ENCODE measurements at places on chromosomes 3 and 15.

- DNase-seq: no peak
Observed at GRCh38 chr3:34359064-34359463, 560.6 kb downstream of the PDCD6IP start.

DNA sequence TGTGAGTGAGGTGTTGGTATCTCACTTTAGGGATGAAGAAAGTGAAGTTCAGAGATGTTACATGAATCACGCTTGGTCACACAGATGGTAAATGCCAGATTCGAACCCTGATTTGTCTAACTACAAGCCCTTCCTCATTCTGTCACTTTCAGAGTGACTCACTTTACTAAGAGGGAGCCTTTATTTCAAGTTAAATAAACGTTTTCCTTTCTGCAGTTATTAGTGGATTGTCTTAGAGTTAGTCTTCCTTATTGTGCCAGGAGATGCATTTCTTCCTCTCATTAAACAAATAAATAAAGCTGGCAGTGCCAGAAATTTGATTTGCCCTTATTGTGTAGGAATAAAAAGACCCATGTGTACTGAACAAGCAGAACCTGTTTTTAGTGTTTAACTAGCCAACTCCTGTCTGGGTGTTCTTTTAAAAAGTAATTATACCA is 162.5 kb downstream of the AKAP13 start:
- DNase-seq: peak; percentile 28

- no peak for DNase-seq
Observed at GRCh38 chr3:182722907-182723306, 70.4 kb upstream of the ATP11B start.

DNA sequence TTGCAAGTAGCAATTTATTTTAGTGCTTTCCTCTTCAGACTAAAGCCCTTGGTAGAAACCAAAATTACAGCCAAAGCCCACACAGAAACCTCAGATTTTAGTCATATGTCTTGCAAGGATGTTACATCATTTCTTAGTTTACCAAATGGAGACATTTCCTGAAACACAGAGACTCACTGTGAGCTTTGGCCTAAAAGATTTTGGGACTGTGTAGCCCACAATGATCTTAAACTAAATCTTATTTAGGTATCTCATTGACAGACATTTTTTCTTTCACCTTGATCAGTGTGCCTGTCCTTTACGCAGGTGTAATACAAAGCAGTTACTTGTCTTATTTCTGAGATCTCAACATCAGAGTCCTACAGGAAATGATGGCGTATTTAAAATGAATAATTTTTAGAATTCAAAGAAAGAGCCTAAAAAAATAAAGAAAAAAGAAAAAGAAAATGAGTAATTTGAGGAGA is 27.8 kb upstream of the AP4E1 start:
- no peak for DNase-seq

GRCh38 chr3:149547413-149547812 is 72.9 kb downstream of the TM4SF4 start:
- no peak for DNase-seq

DNA sequence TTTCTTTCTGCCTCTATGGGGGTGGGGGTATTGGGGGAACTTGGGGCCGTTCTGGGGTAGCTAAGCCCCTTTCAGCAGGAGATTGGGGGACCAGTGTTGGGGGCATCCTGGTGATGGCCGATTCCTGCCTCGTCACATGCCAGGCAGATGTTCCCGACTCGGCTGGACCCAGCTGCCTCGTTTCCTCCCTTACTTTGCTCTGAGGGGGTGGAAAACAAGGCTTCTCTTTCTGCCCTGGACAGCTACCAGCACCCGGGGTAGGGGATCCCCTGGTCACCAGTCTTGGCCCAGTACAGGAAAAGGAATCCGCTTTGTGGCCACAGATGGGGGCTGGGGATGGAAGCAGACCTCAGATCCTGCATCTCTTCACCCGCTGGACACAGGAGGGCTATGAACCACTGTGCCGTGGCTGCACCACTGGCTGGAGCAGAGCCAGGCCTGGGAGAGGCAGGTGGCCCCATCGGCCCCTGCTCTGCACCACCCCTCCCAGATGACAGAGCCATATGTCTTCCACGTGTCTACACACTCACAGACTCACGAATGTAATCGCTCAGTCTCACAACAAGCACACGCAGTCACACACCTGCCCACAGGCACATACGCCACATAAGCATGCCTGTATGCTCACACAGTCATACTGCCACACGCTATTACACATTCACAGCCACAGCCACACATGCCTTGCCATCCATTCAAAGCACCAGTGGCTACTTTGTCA is 12.4 kb downstream of the SNX33 start:
- DNase-seq: no peak

DNA sequence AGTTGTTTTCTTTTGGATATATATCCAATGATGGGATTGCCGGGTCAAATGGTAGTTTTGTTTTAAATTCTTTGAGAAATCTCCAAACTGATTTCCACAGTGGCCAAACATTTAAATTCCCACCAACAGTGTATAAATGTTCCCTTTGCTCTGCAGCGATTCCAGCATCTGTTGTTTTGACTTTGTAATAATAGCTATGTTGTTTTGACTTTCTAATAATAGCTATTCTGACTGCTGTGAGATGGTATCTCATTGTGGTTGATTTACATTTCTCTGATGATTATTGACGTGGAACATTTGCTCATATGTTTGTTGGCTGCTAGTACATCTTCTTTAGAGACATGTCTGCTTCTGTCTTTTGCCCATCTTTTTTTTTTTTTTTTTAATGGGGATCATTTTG is 332.2 kb upstream of the GBE1 start:
- DNase-seq: no peak

GRCh38 chr3:127214975-127215374 is 22.0 kb downstream of the PRR23E start:
- no peak for DNase-seq

DNA sequence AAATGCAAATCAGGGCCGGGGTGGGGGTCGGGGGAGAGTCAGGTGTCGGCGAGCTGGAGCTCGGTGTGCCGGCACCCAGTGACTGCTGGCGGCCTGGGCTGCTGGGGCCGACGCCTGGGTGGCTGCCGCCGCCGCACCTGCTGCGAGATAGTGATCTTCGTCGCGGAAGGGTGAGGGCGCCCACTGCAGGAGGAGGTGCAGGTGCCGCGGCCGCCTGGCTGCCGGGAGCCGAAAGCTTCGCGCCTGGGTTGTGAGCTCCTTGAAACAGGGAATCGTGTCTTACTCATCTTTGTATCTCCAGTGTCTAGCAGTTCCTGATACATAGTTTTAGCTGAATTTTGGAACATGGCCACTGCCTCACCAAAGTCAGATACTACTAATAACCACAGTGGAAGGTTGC is 64.0 kb upstream of the CPOX start:
- peak; percentile 46 for DNase-seq

DNA sequence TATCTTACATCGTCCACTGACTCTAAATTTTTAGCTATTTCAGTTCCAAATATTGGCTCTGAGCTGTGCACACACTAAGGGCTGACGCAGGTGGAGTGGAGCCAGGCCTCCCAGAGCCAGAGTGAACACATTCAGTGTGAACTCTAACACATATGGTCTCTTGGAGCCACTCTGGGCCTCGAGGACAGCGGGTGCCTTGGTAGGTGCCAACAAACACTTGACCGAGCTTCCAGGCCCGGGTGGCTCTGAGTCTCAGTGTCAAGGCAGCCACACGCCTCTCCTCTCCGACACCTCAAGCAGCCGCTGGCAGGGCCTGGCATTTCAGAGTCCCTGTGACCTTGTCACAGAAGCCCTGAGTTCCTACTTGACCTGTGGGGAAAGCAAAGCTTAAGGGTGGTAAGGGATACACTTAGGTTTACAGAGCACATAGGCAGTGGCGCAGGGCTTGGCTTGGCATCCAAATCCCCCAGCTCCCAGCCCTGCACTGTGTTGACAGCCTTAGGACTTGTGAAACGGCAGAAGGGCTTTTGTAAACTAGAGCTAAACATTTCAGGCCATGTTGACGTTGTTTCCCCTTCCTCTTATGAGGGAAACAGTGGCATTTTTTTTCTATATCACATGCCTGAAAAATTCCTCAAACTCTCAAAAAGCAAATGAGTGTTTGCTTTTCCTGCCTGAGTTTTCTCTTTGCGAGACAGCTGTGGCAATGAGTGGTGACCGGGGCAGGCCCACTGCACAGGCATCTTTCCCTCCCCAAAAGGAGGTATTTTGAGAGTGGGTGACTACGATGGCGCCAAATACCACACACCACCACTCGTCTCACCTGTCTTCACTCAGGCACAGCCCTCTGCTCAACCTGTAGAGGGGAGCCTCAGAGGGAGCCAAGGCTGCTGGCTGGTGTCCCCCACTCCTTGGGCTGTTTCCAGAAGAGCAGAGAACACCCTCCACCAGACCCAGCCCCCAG is 60.8 kb downstream of the DAPK2 start:
- DNase-seq: no peak

DNA sequence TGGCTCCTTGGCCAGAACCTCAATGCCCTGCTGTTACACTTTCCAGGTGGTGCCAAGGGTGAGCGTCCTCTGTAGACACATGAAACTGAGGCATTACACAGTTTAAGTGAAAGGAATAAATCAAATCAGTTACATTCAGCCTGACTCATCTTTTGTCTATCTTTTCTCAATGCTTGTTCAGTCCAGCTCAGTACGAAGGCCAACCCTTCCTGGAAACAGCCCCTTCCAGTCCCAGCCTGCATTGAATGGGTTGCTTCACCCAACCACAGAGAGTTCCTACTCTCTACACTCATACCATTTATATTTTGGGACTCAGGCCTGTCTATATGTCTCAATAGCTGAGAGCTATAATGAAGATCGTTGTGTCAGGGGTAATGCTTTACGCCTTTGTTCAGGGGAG is 363.6 kb downstream of the RORA start:
- peak; percentile 35 for DNase-seq

- DNase-seq: no peak
Observed at GRCh38 chr3:110343945-110344344, 727.7 kb upstream of the NECTIN3 start.

GRCh38 chr3:104530934-104531333 is 835.8 kb upstream of the ALCAM start:
- DNase-seq: no peak

- DNase-seq: no peak
Observed at GRCh38 chr3:147354623-147355022, 51.7 kb downstream of the ZIC4 start.

- DNase-seq: no peak
Observed at GRCh38 chr3:102434715-102435114, at the start of gene ZPLD1. Gene ZPLD1 (plus strand): TSS chr3:102435015. CDS start chr3:102438488, 3,473 bp downstream.

DNA sequence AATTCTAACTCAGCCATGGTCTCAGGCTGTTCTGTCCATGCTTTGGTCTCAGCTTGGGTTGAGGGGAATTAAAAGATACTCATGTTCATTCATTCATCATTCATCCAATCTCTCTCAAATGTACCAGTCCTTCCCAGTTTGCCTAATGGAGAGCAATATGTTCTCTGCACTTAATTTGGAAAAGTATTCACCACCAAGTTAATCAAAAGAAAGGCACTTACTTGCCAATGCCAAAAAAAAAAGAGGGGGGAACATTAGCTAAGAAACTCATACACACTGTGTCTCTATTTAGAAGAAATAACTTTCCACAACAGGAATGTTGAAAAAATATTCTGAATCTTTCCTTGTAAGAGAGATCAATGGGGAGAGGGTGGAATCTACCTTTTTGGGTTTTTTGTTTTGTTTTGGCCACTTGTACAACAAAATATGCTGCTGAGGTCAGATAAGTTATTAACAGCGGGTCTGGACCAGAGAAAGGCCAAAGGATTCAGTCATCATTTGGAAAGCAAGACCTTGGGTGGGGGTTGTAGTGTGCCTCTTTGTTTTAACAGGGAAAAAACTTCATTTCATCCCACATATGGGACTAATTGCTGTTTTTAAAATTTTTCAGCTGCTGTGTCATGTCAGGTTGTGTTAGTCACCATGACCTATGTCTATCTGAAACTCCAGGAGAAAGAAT is 152.3 kb downstream of the FBN1 start:
- no peak for DNase-seq

DNA sequence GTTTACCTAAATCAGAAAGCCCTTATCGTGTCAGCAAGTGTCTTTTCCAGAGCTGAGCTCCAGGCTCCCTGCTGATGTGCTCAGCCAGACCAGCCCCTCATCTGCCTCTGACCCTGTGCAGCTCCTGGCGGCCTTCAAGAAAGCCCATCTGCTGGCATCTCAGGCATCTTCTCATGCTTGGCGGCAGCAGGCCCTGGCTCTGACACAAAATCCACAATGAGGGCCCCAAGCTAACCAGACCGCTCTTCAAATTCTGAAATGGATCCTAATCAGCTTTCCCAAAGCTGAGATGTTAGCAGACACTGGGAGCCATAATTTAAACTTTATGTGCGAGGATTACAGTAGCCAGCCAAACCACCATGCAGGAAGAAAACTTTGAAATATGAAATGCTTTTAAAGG is 50.8 kb upstream of the CTDSPL start:
- no peak for DNase-seq

GRCh38 chr15:62472616-62473299 is 307.7 kb upstream of the C2CD4B start:
- no peak for DNase-seq

DNA sequence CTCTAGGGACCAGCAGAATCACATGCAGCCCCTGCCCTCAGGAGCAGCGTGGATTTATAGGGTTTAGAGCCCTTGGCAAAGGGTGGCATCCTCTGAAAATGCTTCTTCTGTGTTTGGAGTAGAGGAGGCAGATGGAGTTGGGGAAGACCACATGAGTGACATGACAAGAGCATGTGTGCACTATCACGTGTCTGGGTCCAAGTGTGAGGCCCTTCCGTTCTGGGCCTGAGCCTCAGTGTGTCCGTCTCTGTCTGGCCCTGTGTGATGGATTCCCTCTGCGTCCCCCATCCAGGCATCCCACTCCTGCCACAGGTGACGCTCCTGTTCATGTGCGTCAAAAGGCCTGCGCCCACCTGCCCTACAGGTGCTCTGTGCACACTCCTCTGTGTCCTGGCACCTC is 30.1 kb downstream of the FGD5 start:
- no peak for DNase-seq

DNA sequence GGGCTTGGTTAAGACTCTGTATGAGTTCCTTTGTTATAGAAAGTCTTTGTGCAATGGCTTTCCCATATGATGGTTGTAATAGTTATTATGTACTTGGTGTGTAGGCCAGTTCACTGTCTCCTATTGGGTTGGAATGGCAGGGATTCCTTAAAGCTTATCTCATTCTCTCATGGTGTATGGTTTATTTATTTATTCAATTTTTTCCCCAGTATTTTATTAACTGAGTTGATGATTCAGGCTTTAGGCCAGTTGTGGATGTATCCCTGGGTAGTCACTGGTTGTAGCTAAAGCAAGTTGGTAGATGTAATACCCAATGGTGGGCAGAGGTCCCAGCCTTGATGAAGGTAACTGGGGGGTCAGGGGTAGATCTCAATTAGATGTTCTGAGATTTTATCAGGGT is 349.4 kb downstream of the DOCK3 start:
- DNase-seq: no peak

- no peak for DNase-seq
Observed at GRCh38 chr3:137944593-137944992, 65.4 kb upstream of the CLDN18 start.

GRCh38 chr3:27345045-27345444 is 24.1 kb downstream of the NEK10 start:
- no peak for DNase-seq

GRCh38 chr3:102174832-102175374 is 259.9 kb upstream of the ZPLD1 start:
- DNase-seq: no peak
